ENCODE measurements at places on chromosomes 3 and 15.

DNA sequence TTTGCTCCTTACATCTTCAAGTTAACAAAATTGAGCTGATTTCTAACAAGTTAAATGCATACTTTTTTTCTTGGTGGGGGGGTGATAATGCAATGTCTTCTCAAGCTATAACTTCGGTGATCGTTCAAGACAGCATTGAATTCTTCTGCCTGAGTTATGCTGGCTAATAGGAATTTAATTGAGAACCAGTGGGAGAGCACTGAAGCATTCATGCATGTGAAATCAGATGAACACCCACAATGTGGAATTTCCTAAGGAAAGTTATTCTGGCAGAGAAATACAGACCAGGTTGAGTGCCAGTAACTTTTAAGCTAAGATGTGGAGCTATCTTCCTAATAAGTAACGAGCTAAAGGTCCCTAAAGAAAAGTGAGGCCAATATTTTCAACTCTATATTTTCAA lies 3.0 kb downstream of the SPATA16 start:
- no peak for DNase-seq

- DNase-seq: no peak
These were observed 4.1 kb upstream of the MINAR1 start for GRCh38 chr15:79427781-79428598.

DNA sequence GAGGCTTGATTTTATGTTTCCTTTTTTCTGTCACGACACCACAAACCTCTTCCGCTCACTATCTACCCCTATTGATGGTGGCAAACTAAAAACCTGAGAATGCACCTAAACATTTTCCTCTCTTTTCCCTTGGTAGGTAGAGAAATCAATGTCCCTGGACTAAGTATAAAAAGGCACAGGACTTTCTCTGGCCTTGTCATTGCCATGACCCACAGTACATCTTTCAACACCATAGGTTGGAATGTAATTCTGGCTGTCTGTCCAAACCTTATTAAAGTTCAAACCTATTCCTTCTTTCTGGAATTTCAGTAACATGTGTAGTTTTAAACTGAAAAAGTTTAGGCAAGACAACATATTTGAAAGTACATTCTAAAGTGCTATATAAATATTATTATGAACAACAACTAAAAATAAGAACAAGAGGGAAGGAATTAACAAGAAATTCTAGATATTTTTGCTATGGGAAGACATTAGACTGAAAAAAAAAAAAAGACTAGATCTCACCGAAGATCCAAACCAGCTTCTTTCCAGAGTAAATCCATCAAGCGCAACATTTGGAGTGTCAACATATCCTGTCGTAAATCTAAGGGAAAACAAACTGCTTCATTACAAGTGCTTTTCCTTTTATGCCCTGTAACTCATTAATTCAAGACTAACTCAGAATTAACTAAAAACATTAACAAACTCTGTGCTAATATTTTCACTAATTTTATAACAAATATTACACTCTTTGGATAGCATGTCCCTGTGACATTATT lies 73.1 kb downstream of the FAIM start:
- no peak for DNase-seq

GRCh38 chr3:170159459-170159858 lies 22.1 kb downstream of the PHC3 start:
- DNase-seq: no peak

DNA sequence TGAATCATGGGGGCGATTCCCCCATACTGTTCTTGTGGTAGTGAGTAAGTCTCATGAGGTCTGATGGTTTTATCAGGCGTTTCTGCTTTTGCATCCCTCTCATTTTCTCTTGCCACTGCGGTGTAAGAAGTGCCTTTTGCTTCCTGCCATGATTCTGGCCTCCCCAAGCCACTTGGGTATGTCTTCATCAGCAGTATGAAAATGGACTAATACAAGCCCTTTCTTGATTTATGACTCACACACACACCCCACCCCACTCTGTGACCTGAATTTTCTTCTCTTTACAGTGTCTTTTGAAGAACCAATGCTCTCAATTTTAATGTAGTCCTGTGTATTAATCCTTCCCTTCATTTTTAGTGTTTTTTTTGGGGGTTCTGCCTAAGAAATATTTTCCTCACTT lies 244.8 kb downstream of the PLCL2 start:
- no peak for DNase-seq

DNA sequence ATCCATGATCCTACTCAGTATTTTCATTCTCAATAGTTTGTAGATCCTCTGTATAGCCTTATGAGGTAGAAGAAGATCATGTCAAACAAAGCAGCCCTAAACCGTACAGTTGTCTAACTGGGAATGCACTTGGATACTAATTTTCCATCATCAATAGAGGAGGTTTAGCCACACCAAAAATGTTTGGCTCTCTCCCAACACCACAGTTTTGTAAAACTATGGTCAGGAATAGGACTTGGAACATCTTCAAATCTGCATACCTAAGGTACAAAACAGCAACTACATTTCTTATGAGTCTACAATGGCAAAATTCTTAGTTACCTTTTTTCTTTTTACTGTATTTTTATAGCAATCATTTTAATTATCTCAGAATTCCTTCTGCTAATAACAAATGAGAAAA lies 1001.6 kb downstream of the ROBO2 start:
- DNase-seq: no peak

DNA sequence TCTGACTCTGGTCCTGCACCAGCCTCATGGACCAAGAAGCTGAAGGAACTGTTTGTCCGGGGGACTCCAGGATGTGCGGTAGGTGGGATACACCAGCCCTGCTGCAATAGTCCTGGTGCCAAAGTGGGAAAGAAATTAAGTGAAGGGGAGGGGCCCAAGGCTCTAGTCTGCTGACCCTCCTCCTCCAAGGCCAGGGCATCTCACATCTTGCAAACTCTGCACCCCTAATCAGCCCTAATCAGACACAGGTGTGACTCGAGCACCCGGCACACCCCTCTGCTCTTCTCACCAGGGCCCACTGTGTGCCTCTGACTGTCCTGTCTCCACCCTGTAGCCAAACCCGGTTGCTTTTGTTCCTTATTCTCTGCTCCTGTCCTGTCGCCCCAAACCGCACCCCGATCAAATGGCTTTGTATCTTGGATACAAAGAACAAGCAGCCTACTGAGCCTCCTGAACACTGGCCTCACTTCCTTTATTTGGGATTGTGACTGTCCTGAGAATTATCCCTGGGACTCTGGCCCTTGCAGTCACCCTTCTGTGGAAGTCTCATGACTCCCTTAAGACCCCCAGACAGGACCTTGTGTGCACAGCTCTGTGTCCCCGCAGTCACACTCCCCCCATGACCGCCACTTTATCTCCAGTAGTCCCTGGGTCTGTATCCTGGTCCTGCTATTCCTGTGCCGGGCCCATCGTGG lies 26.7 kb upstream of the SLC41A3 start:
- DNase-seq: no peak

- DNase-seq: no peak
These were observed 87.8 kb downstream of the P3H2 start for GRCh38 chr3:190032923-190033322.

GRCh38 chr15:92883163-92883875 lies 16.8 kb upstream of the CHD2 start:
- DNase-seq: peak; percentile 40

DNA sequence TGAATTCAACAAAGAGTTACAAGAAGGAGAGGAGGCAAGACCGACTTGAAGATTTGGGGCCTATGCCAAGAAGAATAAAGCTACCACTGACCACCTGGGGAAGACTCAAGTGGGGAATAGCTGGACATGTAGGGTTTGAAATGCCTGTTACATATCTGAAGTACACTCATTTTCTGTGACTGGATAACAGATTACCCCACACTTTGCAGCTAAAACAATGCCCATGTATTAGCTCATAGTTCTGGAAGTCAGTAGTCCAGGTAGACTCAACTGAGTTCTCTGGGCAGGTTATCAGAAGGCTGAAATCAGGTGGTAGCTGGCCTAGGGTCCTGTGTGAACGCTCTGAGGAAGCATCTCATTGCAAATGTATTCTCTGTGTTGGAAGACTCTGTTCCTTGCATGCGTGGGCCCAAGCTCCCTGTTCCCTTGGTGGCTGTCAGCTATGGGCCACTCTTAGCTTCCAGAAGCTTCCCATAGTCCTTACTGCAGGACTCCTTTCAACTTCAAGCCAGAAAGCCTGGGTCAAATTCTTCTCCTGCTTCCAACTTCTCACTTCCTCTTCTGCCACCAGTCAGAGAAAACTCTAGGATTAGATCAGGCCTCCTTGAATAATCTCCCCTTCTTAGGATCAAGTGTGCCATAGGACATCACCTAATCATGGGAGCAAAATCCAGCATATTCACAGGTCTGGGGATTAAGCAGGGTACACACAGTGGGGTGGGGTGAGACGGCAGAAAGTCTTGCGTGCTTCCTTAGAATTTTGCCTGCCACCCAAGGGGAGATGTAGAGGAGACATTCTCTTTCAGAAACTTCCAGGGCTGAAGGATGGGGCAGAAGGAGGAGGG lies 187.8 kb downstream of the SHQ1 start:
- DNase-seq: no peak

GRCh38 chr3:9623148-9623547 lies 26.2 kb upstream of the MTMR14 start:
- DNase-seq: no peak

DNA sequence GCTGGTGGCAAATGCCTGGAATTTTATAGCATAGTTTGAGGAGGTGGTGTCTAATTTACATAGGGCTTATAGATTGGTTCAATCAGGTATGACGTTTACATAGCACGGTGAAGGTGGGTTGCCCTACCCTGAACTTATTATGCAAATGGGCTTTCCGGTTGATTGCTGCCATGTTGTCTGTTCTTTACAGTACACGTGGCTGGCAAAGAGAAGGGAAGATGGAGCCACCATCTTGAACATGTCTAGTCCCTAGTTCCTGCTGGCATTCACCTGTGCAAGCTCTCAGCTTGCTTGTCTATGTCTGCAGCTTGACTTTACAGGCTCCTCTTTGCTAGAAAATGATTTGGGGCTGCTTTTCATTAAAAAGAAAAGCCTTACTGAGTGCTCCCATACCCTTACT lies 14.0 kb upstream of the STAC start:
- DNase-seq: no peak

GRCh38 chr3:72344236-72344635 lies 504.0 kb downstream of the SHQ1 start:
- DNase-seq: no peak

DNA sequence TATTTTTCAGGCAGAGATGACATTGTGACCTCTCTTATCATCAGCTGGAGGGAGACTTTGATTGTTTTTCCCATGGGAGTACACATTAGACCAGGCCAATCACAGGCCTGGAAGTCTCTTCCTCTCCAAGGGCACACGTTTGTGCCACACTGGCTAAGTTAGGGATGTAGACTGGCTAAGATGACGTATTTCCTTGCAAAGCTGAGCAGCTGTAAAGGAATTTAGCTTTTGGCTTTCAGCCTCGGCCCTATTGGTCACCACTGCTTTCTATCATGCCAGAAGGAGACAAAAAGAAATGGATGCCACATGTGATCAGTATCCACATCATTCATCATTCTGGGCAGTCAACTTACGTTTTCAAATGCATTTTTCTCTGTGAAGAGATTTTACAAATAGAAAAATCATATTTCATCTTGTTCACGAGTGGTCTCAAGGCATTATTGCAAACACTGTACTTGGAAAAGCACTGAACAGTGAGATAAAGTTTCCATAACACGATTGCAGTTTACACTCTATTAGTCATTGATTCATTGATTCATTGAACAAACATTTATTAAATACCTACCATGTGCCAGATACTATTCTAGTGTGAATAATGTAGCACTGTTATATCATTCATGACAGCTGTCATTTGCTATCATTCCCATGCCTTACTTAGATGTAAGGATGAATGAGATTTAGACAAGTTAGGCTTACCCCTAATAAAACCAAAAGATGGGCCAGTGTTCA lies 27.0 kb upstream of the RNF7 start:
- no peak for DNase-seq

DNA sequence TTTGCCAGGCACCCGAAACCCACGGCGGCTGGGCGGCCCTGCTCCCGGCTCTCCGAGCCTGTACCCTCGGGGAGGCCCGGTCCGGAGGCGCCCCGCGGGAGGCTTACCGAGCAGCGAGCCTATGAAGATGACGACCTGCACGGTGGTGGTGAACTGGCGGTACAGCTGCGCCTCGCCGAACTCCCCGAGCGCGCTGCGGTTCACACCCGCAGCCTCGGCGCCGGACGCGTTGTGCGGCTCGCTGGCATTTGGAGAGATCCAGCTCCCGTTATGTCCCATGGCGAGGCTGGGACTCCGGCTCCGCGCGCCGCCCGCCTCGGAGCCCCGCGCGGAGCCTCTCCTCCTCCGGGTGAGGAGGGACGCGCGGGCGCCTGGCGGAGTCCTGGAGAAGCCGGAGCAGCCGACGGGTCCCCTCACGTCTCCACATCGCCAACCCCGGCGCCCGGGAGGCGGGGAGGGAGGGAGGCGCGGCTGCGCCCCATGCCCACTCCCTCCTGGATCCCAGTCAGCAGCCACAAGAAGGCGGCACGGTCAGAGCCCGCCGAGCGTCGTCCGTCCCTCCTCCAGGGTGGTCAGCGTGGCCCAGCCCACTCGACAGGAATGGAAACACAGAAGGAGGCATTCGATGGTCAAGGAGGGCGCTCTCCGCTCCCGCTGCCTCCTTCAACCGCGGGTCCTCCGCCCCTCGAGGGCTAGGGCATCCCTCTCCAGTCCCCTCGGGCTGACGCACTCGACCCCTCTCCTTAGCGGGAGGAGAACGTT lies at the start of gene GPR176:
Gene GPR176, minus strand, starts transcription at position 519 of the 762 bp plus-strand sequence. Its CDS starts 240 bp downstream, at position 279.
- DNase-seq: peak; percentile 32

DNA sequence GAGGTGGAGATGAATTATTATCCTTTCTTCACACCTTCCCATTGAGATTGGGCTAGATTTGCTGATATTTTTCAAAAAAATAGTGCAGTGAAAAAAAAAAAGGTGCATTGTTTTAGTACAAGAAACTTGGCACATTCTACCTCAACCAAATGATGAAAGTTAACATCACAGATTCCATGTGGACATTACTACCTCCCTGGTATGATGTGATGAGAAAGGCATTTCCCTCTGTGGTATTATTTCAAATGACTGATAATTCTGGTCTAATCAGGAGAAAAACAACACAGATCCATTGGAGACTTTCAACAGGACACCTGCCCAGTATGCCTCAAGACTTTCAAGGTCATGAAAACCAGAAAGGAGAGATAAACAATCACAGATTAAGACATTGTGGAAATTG lies 313.4 kb downstream of the BCHE start:
- DNase-seq: no peak

DNA sequence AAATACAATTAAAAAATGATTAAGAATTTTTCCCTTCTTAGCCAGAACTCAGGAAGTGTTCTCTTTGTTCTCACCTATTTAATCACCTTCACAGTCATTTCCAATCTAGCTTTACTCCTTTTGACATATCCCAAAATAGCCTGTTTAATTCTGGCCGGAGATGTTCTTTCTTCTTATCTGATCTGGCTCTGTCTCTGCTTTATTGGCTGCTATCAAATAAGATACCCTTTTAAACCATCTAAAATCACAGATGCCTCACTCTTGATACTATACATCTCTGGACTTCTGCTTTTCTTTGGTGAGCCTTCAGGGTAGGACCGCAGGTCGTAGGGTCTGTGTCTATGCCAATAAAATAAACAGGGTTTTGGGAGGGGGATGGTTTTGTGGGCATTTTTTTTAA lies 319.2 kb upstream of the SEMA6D start:
- DNase-seq: no peak

All from activated naive CD4-positive, alpha-beta T cell treated with Interleukin-2 at 50 U/mL for 16 hours (primary cell).